ENCODE measurements at places on chromosomes 7 and 10.

GRCh38 chr7:45677311-45677900, 103.2 kb downstream of the ADCY1 start:
- no peak for DNase-seq

- DNase-seq, result no peak
Measured at GRCh38 chr7:158000160-158000559, 587.5 kb downstream of the PTPRN2 start.

- peak; percentile 74 for DNase-seq
Measured at GRCh38 chr10:33199731-33200232, 134.7 kb downstream of the NRP1 start.

DNA sequence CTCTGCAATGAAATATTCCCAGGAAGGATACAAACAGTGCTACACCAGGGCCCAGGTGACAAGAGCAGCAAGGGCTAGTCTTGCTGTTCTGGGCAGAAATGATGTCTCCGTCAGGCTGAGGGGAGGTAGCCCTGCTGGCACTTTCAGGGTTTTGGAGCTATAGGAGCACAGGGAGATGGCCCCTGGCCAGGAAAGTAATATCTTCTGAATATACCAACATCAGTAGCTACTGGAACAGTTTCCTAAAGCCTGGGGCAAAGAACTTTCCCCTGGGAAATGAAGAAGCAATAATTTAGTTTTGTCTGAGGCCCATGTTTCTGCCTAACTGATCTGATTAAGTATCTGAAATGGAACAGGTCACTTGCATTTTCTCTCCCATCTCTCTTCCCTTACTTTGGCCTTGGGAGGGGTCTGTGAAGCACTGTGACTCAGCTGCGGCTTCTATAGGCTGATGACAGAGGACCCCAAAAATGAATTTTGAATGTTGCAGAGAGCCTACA, 489.1 kb upstream of the PODXL start:
- no peak for DNase-seq

DNA sequence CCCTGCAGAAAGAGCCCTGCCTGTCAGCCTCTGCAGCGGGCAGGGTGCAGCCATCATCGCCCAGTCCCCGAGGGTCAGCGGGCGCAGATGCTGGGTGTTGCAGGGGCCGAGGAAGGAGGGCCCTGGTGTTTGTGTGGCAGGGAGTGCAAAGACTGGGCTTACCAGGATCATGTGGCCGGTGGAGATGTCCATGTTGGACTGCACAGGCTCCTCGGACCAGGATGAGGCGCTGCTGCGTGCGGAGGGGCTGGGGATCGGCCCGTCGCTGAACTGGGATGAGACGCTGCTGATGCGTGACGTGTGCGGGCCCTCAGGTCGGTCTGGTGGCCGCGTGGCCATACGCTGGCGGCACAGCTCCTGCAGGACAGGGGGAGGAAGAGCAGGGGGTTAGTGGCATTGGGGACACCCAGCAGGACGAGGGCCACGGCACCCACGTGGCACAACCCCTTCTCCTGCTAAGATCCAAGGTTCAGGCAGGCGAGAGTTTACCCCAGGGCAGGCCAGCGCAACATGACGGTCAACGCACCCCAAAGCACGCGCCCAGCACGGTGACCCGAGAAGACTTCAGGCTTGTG, 319.5 kb downstream of the DNAJB6 start:
- DNase-seq, result no peak

DNA sequence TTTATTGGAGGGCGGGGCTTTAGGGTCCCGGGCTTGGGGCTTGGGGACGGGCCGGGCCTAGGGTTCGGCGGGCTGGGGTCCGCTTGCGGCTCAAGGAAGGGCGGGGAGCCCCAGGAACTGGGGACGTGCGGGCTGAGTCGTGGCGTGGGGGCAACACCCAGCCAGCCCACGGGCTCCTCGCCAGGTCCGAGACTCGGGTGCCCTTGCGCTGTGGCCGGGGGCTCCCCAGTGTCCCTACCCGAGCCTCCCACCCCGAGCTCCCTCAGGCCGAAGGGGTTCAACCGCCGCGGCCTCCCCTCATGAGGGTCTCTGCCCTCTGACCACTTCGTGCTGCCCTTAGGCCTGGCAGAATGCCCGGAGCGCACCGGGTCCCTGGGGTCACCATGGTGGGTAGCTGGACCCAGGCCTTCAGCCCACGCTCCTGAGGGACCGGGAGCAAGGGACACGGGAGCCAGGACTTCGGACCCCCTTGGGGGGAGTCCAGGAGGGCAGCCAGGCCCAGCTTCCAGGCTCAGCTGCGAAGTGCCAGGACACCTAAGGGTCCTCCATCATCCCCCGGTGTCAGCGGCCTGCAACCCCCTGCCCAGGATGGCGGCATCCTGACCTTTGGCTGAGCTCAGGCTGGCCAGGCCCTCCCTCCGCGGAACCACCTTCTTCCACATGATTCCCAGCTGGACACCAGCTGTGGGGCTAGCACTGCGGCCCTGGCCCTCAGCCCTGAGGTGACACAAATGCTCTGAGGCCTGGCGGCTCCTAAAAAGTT, 524 bp upstream of the FUOM start:
- DNase-seq, result no peak

DNA sequence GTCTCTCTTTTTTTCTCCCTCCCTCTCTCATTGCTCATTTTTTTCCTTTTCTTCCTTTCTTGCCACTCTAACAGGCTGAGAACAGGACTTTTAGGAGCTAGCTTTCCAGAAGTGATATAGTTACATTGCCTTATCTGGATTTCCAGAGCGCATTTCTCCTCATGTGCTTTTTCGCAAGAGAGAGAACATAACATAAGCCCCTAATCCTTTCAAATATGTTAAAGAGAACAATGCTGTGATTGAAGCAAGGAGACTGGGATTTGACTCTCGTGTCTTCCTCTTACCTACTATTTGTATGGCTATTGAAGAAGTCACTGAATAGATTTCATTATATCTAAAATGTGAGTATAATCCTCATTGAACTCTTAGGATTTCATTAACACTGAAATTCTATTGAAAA, 101.2 kb upstream of the PRPS1L1 start:
- no peak for DNase-seq
